ENCODE measurements at places on chromosomes 7 and 10.
A peak's percentile ranks its signal among the peaks of the same experiment; 100 is the strongest.

DNA sequence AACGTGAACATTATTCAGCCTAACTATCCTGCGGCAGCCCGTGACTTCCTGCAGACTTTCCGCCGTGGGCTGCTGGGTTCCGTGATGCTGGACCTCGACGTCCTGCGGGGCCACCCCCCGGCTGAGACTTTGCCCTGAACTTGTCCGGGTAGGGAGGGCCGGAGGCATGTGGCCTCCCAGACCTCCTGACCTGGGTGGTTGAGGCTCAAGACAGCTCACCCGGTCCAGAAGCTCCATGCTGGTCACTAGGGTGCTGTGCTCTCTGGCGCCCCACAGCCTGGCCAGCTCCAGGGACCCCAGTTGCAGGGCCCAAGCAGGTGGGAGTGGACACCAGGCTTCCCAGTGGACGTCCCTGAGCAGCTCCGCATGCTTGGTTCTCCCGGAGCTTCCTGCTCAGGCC is 4.4 kb downstream of the SPRN start:
- DNase-seq, result no peak

GRCh38 chr7:35723011-35723410 is 28.1 kb upstream of the HERPUD2 start:
- no peak for DNase-seq

GRCh38 chr7:143390104-143390772 is 9.1 kb downstream of the ZYX start:
- DNase-seq, result no peak

DNA sequence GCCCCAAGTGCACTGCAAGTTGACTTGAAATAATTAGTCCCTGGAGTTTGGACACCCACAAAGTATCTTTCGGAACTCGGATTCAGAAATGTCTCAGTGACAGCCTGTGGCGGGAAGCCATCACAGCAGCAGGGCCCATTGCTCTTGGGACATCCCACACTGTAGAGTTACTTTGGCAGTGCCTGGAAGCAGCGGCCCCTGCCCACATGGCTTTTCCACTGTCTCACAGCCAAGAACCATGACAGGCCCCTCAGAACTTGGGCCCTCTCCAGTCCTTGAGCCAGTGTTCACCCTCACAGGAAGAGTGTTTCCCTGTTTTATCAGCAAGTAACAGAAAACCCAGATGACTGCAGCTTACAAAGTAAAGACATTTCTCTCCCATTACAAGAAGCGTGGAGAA is 477.0 kb upstream of the GALNT17 start:
- no peak for DNase-seq

DNA sequence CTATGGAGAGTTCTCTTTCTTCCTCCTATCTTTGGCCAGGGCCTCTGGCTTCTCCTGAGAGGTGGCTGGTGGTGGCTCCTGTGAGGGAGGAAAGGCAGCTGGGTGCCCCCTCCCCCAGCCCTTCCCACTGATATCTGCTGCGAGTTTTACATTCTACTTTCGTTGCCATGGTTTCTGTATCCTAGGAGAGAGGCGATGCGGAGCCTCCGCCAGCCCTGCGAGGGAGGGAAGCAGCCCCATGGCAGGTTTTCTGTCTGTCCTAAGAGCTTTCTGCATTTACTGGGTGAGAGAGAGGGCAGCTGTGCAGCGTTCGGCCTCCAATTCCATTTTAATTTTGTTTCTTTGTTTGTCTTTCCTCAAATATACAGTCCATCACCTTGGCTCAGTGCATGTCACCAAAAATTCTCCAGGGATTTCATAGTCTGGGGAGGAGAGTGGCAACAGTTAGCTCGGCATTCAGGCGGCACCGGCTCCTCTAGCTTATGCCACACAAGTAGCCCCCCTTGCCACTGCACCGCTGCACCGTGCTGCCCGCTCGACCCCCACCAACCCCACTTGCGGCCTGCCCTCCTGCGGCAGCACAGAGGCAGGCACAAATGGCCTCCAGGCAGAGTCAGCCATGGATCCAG is 20.4 kb downstream of the DNAJB12 start:
- peak; percentile 66 for DNase-seq

- DNase-seq, result peak; percentile 56
These were observed 213.1 kb downstream of the ELFN1 start for GRCh38 chr7:1883031-1883761.

- DNase-seq, result no peak
These were observed 38.7 kb downstream of the PPIF start for GRCh38 chr10:79385804-79386531.

- DNase-seq, result no peak
These were observed 45.8 kb upstream of the INSIG1 start for GRCh38 chr7:155251831-155252230.

GRCh38 chr7:325051-325798 is 35.3 kb downstream of the FOXL3 start:
- DNase-seq, result no peak

GRCh38 chr7:20226860-20227259 is 9.7 kb upstream of the MACC1 start:
- DNase-seq, result no peak

DNA sequence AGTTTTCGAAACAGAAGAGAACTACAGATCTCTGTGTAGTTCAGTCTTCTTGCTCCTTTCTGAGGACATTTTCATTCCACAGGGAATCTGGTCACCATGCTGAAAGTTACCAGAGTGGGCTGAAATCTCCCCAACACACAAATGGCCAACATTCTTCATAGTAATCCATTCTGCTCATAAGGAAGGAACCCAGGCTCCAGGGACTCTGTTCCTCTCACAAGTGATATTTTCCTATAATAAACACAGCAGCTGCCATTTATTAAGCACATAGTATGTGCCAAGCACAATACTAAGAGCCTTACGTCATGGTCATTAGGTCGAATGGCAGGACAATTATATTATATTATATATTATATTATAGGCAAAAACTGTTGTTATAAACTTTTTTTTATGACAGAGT is 109.8 kb downstream of the RAB11FIP2 start:
- DNase-seq, result no peak

- no peak for DNase-seq
These were observed 12.5 kb upstream of the LIMK1 start for GRCh38 chr7:74071121-74071520.

- no peak for DNase-seq
These were observed 80.4 kb downstream of the ADK start for GRCh38 chr10:74231375-74231774.

DNA sequence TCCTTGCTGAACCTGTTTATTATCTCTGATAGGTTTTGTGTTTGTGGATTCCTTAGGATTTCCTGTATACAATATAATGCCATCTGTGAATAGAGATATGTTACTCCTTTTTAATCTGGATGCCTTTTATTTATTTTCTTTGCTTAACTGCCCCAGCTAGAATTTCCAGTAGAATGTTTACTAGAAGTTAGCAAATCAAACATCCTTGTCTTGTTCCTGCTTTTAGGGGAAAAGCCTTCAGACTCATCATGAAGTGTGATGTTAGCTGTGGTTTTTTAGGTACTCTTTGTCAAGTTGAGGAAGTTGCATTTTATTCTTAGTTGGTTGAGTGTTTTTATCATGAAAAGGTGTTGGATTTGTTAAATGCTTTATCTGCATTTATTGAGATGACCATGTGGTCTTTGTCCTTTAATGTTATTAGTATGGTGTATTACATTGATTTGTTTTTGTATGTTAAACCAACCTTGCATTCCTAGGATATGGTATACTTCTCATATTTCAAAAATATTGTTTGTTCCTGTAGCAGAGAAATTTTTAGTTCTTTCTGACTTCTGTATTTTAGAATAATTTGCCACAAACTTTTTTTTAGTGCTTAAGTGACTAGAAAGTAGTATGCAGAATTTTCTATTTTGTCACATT is 24.3 kb downstream of the PPP2R2D start:
- DNase-seq, result no peak

DNA sequence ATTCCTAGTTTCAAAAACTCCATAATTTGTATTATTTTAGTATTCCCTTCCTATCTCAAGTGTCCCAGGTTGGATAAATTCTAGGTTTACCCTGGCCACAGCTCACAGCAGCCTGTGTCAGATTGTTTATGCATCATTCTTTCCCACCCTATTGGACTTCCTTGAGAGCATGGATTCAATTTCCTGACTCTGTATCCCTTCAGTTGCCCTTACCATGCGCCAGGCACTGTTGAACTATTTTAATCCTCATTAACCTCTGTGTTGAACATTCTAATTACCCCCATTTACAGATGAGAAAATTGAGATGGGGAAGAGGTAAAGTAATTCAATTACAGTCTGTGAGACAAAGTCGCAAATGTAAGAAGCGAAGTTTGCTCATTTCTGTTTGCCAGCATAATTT is 58.8 kb downstream of the STEAP1B start:
- DNase-seq, result no peak

DNA sequence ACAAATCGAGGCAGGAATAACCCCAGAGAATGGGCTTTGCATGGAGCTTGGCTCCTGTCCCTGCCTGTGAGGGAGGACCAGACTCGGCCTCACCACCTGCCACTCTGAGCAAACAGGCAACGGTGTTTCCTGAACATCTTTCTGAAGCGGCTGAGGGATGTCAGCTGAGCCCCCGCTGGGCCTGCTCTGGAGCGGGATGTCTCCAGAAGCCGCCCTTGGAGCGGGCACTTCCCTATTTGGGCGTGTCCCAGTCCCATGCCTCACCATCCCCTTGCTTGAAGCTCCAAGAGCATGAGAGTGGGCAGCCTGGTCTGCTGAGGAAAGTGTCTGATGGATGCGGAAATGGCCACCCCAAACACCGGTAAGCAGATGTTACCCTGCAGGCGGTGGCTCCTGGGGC is 10.2 kb downstream of the ALKBH4 start:
- DNase-seq, result no peak

GRCh38 chr7:26192485-26193087 is 8.0 kb downstream of the HNRNPA2B1 start:
- DNase-seq, result peak; percentile 37

DNA sequence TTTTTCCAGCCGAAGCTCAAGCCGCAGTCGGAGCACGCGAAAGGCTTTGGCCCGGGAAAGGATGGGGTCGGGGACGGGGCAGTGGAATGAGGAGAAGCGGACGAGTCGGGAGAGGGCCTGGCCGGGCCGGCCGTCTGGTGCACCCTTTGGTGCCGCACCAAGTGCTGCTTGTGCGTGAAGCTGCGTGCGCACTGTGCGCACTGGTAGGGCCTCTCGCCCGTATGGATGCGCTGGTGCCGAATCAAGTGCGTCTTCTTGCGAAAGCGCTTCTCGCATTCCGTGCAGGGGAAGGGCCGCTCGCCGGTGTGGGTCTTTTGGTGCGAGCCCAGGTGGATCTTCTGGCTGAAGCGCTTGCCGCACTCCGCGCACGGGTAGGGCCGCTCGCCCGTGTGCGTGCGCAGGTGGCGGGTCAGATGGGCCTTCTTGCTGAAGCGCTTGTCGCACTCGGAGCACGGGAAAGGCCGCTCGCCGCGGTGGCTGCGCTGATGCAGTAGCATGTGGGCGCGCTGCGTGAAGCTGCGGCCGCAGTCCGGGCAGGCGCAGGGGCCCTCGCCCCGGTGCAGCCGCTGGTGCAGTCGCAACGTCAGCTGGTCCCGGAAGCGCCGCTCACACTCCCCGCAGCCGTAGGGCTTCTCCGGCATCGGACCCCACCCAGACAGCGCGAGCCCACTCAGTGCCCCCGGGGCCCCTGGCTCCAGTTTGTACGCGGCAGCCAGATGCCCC is 7.8 kb downstream of the ZNF467 start:
- no peak for DNase-seq

GRCh38 chr7:157573244-157573643 is 236.4 kb downstream of the DNAJB6 start:
- DNase-seq, result no peak

DNA sequence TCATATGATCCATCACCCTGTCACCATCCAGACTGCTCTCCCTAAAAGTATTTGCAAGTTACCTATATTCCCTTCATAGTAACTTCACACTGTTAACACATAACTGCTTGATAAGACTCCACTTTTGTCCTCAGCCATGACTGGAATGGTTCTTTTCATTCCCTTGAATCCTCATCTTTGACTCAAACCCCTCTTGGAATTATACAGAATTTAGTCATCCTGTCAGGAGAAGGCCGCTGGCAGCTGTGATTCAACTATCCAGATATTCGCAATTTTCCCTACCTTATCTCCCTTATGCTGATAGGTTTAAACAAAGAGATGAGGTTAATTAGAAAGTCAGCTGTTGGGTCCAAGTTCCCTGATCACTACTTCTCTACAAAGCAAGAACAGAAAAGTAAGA is 143.0 kb upstream of the HPS1 start:
- no peak for DNase-seq

GRCh38 chr10:51288511-51288910 is 214.2 kb downstream of the PRKG1 start:
- no peak for DNase-seq

- no peak for DNase-seq
These were observed 257.2 kb downstream of the KIAA1217 start for GRCh38 chr10:24465891-24466818.

DNA sequence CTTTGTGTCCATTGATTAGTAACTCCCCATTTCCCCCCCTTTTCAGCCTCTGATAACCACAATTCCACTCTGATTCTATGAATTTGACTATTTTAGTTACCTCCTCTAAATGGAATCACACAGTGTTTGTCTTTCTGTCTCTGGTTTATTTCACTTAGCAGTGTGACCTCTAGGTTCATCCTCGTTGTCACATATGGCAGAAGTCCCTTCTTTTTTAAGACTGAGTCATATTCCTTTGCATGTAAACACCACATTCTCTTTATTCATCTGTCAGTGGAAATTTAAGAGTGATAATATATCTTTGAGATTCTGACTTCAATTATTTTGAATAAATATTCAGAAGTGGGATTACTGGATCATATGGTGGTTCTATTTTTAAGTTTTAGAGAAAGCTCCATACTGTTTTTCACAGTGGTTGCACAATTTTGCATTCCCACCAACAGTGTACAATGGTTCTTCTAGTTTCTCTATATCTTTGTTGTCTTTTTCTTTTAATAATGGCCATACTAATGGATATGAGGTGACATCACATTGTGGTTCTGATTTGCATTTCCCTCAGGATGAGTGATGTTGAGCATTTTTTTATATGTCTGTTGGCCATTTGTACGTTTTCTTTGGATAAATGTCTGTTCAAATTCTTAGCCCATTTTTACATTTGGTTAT is 126.1 kb upstream of the GRB10 start:
- DNase-seq, result no peak

- no peak for DNase-seq
These were observed 194.8 kb upstream of the ZNF32 start for GRCh38 chr10:43843321-43844101.

DNA sequence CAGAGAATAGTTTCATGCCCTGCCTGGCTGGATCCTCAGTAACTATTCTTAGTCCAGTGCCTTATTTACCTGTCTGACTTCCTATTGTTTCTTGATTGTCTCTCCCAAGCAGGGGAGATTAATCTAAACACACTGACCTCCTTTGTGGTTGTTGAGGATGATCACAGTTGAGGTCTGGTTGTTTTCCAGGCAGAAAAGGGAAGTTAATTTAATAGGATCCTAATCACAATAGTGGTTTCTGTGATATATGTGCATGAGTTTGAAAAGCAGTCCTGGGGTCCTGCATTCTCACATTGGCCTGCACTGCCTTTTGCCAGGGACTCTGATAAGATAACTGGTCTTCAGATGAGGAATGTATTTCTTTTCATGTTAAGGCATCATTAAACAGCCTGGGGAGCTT is 130.1 kb downstream of the SND1 start:
- peak; percentile 13 for DNase-seq
